Sigmoid colon (tissue), 7 donors: ENCODE measurements at places on chromosomes 5 and 9. TPM values are rescaled to one million over a fixed set of nuclear protein-coding genes. Genes with fewer than 3 reads are reported as not detected.

FRRS1L gene
- total RNA-seq: 3.2 TPM

GRCh38 chr5:132681983-132682382 lies 8.2 kb downstream of the IL4 start:
- DNase-seq: no peak

PFN3 gene
- total RNA-seq: not detected

- DNase-seq: no peak
Measured at GRCh38 chr9:135299651-135300345, 179.8 kb upstream of the PPP1R26 start.

DNA sequence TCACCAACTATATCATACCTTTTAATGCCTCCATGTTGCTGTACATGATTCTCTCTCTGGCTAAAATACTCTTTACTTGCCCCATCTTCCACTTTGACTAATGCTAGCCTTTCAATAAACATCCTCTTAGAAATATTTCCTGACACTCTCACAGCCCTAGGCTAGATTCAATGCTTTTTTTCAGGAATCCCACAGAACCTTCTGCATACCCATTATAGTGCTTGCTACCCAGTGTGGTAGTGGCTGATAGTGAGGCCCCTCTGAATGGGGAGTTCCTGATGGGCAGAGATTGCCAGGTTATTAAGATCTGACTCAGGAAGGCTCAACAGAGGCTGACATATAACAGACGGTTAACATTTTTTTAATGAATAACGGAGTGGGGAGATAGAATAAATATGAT lies 11.6 kb downstream of the SSBP2 start:
- no peak for DNase-seq

DNA sequence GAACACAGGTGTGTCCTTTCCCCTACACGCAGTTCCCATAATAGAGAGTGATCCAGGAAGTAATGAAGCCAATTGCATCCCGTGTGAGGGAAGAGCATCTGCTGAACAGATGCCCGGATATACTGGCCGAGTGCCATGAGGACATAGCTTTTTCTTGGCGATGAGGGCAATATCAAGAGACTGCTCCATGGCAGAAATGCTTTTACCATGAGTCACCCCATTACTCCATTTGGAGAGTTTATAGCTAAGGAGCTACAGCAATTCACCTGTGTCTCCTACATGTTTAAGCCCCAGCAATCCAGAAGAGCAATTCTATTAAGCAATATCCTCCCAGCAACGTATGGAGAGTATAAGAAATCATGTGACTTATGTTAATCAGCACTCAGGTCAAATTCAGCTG lies 222.0 kb upstream of the KLF4 start:
- DNase-seq: no peak

DNA sequence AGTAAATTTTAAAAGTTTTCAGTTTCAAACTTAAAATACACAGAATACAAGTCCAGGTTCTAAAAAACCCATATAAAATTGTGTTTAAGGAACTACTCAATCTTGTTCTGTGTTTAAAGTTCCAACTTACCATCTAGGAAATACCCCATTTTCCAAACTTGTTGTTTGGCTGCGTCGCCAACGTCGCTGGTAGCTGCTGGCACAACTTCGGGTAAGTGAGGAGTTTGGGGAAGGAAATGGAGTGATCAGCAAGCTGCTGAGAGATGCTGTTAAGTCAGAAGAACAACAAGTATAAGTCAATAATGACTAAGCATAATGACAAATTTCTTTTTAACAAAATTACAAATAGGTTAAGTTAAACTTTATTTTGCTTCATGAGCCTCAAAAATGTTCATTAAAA lies 71.3 kb upstream of the RAPGEF6 start:
- no peak for DNase-seq

BDP1 gene
- 33.0 TPM for total RNA-seq

GLDC gene
- total RNA-seq: not detected

DNA sequence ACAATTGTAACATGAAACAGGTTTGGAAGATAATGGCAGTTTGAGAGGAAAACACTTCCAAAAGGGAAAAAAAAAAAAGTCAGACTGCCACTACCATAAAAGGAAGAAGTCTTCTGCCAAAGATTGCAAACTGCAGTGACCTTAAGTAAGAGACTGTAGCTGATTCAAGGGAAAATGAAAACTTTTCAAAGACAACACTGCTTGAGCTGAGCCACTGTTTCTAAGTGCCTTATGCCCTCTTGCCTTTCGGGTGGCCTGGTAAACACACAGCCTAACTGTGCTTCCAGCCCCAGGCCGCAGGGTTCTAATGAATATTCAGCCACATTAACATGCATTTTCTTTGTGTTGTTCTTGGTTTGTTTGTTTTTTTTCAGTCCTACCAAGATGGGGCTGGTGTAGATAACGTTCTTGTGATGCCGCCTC lies 354.6 kb downstream of the BNC2 start:
- no peak for DNase-seq

GRCh38 chr9:97694769-97695168 lies 2.4 kb downstream of the XPA start:
- no peak for DNase-seq

PCDHGA2 gene
- 3.9 TPM for total RNA-seq

- DNase-seq: no peak
Measured at GRCh38 chr9:95852059-95853032, 23.1 kb upstream of the ERCC6L2 start.

ZDHHC21 gene
- 14.1 TPM for total RNA-seq

DNA sequence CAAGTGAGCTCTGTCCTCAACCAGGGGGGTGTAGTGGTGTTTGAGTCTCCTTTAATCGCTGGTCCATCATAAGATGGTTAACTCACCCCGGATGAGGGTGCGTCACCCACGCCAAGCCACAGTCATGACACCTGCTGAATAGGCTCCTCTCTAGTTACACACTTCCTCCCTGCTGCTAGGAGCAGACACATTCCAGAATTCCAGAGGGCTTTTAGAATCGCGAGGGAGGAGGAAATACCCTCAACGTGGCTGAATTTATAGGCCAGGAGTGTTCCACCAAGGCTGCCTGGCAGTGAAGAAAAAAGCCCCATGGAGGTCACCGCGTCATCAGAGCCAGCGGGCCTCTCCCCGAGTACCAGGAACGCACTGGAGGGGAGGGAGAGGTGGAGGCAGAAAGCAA lies 5.1 kb downstream of the GLRX start:
- no peak for DNase-seq

SLC1A3 gene
- 19.1 TPM for total RNA-seq

DNA sequence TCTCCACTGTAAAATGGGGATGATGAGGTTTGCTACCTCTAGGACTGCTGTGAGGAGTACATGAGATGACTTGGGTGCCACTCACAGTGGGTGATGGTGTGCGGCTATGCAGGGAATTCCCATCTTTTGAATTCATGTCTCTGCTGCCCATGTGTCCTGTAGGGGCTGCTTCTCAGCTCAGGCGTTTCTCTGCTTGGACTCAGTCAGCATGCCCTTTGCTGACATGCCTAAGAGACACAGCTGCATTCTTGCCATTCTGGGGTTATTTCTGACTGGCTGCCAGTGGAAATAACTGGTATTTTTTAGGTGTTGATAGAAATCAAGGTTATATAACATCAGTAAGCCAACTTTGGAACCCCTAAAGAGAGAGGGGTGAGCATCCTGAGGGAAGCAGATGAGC lies 24.3 kb upstream of the XPA start:
- DNase-seq: no peak

HAUS6 gene
- total RNA-seq: 7.2 TPM
